ENCODE measurements at places on chromosomes 16 and 17. TPM values are rescaled to one million over a fixed set of nuclear protein-coding genes. Genes with fewer than 3 reads are reported as not detected.

Gene ZNF423
- total RNA-seq: 0.73 TPM

Gene TOB1
- total RNA-seq: 5.0 TPM

Gene HLF
- 0.13 TPM for total RNA-seq

Gene KRTAP4-8
- total RNA-seq: not detected

Gene OR2C1
- total RNA-seq: not detected

Gene TAT
- total RNA-seq: not detected

Gene EIF5A
- total RNA-seq: 799 TPM

Gene MIEF2
- total RNA-seq: 16.7 TPM

Gene LRRC75A
- total RNA-seq: 3.6 TPM

Gene CD300E
- total RNA-seq: not detected

Gene SNF8
- 140 TPM for total RNA-seq

Gene CORO6
- total RNA-seq: 1.3 TPM

Gene SBK1
- total RNA-seq: 0.04 TPM

Gene ZFP3
- total RNA-seq: 1.1 TPM

Gene EVI2A
- 0.33 TPM for total RNA-seq

Gene SPIRE2
- 1.2 TPM for total RNA-seq

Gene IGF2BP1
- total RNA-seq: 0.21 TPM

Gene CHRNE
- 3.2 TPM for total RNA-seq

Gene CBFB
- 148 TPM for total RNA-seq

Gene KCNH6
- not detected for total RNA-seq

Gene TSNAXIP1
- 0.20 TPM for total RNA-seq

Gene LGALS9B
- not detected for total RNA-seq

Gene NOS2
- total RNA-seq: not detected

Gene TBC1D26
- not detected for total RNA-seq

Gene USP43
- total RNA-seq: 0.07 TPM

Gene LAT
- total RNA-seq: 0.18 TPM

Gene FOXL1
- 1.7 TPM for total RNA-seq

Gene TNP2
- total RNA-seq: not detected

Gene TUBB3
- 156 TPM for total RNA-seq

Gene MYLK3
- 0.04 TPM for total RNA-seq

Gene CLDN7
- total RNA-seq: 26.8 TPM

Gene IRF8
- total RNA-seq: not detected

Gene FLYWCH2
- total RNA-seq: 38.9 TPM

Gene RAB26
- 0.46 TPM for total RNA-seq

Gene CASKIN1
- total RNA-seq: 0.04 TPM

Gene SDK2
- 0.04 TPM for total RNA-seq

Gene C16orf96
- not detected for total RNA-seq

Gene PYY
- not detected for total RNA-seq

All from pulmonary artery endothelial cell (primary cell).